Activated gamma-delta T cell treated with Interleukin-2 at 50 U/mL for 16 hours (primary cell): ENCODE measurements at places on chromosomes 12 and 14.

DNA sequence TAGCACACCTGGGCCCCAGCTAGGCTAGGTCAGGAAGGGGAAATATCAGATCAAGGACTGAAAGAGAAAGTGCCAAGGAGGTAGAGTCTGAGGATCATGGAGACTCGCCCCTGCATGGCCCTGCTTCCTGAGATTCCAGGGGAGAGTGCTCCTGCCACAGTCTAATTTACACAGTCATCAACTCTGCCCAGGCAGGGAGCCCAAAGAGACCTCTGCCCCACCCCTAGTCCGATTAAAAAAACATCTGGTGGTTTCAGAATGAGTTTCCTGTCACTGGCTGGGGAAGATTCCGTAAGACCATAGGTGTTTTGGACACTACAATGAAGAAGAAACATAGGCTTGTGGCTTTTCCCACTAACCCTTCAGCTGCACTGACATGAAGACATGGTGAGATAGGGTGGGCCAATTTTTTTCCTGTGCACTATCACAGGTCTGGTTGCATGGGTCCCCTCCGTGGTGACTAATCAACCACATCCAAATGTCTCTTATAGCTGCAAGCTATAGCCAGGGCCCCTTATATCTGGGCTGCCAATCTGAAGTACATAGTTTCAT is 31.5 kb upstream of the GZMB start:
- DNase-seq = peak; percentile 31

- DNase-seq = no peak
Measured at GRCh38 chr12:94760786-94761185, 110.4 kb upstream of the TMCC3 start.

GRCh38 chr14:98513558-98513957 is 758.4 kb downstream of the BCL11B start:
- no peak for DNase-seq

DNA sequence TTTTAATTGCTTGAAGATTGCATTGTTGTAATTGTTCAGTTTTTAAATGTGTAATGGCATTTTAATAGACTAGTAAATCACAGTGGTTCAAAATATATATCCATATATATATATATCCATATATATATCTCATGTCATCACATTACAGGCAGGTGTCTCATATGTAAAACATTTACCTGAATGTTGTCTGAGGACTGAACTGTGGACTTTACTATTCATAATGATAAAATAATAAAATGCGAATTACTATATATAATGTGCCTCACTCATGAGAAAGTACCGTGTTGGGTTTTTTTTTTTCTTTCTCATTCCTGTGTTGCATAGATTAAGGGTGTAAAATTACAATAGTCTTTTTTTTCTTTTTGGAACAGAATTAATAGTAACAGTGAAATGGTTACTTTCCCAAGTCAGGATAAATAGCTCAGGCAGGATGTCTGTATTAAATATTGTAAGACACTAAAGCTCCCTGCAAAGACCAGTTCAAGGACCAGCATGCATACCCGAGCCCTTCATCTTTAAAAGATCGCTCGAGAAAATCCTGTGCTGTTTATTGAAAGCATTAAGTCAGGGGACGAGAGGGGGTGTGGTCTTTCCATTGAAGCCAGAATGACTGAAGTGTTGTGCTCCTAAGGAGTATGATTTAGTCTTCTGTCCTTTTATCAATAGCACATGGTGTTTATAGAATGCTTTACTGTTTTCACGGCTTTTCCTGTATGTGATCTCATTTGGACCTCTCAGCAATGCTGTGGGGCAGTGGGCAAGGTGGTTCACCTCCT is 173.5 kb downstream of the CRADD start:
- no peak for DNase-seq

GRCh38 chr12:54024127-54024526 is 4.1 kb upstream of the HOXC6 start:
- DNase-seq = no peak

GRCh38 chr12:58420503-58420902 is 479.1 kb downstream of the ATP23 start:
- DNase-seq = no peak

- DNase-seq = no peak
Measured at GRCh38 chr14:64598404-64598803, 48.6 kb downstream of the PPP1R36 start.

DNA sequence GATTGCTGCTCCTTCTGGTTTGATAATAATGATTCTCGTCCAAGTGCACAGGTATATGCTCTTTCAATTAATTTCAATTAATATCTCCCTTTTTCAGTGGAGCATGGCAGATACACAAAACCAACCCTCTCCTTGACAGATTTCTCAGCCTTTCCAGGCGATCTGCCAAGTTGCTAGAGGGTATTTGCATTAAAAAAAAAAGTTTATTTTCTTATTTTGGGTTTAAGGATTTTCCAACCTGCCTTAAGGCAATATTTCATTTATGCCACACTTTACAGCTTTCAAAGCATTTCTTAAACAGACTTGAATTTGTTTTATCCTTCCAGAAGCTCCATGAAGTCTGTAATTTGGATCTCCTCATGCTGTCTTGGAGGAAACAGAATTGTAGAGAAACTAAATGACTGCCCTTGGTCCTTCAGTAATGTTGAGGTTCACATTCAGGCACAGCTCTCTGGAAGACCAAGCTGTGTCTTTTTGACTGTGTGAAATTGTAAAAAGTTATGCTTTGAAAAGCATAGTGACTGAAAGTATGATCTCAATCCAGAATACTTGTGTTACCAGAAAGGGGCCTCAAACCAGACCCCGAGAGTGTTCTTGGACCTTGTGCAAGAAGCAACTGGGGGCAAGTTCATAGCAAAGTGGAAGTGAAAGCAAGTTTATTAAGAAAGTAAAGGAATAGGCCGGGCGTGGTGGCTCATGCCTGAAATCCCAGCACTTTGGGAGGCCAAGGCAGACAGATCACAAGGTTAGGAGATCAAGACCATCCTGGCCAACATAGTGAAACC is 2.3 kb downstream of the DGLUCY start:
- no peak for DNase-seq

DNA sequence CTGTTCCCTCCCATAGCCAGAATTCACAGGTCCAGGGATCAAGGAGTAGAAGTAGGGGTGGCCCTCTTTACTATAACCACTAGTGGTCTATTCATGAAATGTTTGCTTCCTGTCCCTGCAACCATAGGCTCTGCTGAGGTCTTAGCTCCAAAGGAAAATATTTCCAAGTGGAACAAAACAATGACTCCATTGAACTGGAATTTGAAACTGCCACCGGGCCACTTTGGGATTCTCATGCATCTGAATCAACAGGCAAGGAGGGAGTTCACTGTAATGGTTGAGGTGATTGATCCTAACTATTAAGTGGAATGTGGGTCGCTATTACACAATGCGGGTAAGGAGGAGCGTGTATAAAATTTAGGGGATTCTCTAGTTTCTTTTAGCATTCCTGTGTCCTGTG is 197.0 kb downstream of the ETNK1 start:
- DNase-seq = no peak

- no peak for DNase-seq
Measured at GRCh38 chr12:29516431-29516875, 19.0 kb upstream of the OVCH1 start.

DNA sequence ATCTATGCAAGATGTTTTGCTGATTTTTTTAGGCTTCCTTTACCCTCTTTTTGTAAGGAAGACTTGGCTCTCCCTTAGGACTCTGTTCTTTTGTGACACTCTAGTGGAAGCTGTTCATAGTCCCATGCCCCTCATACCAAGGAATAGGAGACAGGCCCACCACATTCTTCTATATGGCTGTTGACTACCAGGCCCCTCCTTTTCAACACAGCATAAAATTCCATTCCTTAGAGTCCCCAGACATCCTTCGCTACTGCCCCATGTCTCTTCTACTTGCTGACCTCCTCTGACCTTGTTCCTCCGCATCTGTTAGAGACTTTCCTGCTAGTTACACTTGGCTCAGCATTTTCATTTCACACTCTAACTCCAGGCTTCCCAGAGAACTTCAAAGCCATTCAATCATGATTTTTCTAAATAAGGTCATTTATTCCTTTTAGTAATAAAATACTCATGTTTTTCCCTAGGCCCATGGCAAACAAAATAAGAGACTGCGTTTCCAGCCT is 9.7 kb downstream of the PIK3C2G start:
- DNase-seq = no peak

- no peak for DNase-seq
Measured at GRCh38 chr14:100271247-100271939, 32.4 kb downstream of the YY1 start.

DNA sequence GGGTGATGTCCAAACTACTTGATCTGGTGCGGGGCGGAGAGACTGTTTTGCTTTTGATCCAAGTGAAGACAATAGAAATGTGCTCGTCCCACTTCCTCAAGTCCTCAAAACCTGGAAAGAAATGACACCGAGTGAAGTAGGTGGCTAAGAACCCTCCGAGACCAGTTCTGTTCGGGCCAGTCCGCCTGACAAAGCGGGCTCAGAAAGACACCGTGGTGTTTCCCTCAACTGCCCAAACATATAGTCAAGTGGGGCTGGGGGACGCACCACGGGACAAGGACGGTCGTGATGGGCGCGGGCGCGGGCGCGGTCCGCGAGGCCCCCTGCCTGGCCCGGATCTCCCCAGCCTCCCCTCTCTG is 1.6 kb downstream of the PHLDA1 start:
- peak; percentile 15 for DNase-seq

- no peak for DNase-seq
Measured at GRCh38 chr14:87184180-87184579, 808.8 kb downstream of the GALC start.

GRCh38 chr14:33510991-33511390 is 439.9 kb downstream of the EGLN3 start:
- DNase-seq = no peak

DNA sequence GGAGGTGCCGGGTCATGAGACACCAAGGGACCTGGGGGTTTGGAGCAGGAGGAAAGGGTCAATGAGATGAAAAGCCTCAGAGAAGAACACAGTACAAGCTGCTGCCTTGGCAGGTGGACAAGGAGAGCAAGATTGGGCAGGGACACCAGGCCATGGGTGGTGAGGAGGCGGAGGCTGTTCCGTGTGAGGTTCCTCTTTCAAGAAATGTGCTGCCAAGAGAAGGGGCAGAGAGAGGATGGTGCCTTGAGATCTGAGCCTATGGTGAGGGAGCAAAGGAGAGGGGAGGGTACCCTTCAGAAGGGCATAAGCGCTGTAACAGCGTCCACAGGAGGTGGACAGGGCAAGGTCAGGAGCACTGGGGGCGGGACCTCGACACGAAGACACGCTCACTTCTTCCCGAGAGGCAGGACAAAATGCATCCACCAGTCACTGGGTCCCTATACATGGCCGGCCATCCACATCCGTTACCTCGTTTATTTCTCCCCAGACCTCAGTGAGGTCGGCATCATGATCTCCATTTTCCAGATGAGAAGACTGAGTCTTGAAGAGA is 100.2 kb downstream of the B4GALNT3 start:
- DNase-seq = no peak

DNA sequence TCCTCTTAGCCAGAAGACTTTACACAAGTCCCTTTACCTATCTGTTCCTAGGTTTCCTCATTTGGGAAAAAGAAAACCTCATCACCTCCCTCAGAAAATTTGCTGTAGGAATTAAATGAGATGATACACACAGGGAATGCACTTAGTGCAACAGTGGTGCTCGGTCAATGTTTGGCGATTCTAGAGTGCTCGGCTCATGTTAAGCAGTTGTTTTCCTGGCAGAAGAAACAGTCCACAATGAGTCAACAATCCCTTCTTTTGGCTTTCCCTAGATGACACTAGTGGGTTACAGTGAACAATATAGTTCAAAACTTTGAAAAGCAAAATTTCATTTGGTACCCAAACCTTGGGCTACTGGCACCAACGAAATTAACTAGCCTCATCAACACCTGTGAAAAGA is 3.9 kb upstream of the TMEM233 start:
- no peak for DNase-seq

DNA sequence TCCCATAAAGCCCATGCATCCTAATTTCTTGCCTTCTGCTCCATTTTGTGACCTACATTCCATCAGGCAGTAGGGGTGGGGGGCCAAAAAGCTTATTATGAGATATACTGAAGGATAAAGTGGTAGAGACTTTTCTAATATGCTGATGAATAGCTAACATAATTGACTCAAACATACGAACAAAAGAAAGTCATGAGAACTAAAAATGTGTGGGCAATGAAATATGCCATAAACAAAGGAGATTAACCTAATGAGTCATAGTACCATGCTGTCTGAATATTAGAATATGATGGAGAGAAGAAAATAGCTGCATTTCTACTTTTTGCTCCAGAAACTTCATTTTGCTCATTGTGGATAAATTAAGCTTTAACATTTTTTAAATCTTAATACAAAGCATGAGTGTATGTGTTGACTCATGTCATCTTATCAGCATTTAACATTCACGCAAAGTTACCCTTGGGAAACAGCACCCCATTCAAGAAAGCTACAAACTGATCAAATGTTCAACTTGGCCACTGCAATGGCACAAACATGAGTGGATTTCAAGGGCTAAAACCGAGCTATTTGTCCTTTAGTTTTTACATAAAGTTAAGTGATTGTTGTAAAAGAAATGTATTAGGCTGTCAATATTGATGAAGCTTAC is 64.0 kb upstream of the DIO2 start:
- DNase-seq = no peak

DNA sequence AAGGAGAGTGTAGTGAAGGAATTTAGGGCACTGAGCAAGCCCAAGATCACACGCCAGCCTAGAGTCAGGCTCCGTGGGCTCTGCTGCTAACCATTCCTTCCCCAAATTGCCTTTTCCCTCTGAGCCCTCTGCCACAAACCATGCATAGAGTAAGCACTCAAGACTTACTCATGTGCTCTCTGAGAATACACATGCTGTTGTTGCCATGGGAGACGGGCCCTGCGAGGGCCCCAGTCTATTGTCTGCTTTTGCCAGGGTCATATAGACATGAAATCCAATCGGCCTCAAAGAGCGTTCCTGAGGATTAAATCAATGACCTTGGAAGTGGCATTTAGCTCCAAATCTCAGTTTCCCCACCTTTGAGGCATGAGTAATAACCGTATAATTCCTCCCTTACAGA is 48.7 kb upstream of the WSCD2 start:
- no peak for DNase-seq

- no peak for DNase-seq
Measured at GRCh38 chr14:36852981-36853691, 191.5 kb downstream of the PAX9 start.

GRCh38 chr12:5441497-5442236 is 9.8 kb downstream of the NTF3 start:
- DNase-seq = no peak

DNA sequence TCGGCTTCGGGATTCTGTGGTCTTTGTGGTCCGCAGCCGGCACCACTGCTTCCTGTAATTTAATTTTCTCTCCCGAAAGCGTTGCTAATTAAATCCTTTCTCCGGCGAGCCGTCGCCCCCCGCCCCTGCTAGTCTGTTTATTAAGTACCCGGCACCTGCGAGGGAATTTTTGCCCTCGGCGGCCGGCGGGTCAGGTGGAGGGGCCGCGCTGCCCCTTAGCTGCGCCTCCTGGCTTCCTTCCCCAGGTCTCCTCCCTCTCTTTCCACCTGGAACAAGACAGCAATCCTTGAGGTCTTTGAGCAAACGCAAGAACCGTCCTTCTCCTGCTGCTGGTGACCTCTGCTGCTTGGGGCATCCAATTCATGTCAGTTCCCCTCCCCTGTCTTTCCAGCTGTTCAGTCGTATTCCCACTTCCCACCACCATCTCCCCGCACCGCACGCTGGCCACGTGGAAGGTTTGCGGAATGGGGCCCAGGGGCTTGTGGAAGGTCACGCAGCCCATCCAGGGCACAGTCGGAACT is 16.2 kb downstream of the ZDHHC22 start:
- DNase-seq = no peak
